ENCODE measurements at places on chromosomes 7 and 10.

GRCh38 chr7:143846692-143847091 is 55.3 kb downstream of the TCAF1 start:
- DNase-seq = no peak

GRCh38 chr10:60123668-60124067 is 217.3 kb upstream of the CCDC6 start:
- DNase-seq = no peak

- no peak for DNase-seq
Observed at GRCh38 chr7:110253093-110253492, 837.8 kb upstream of the LRRN3 start.

- no peak for DNase-seq
Observed at GRCh38 chr10:6589287-6590094, 9.4 kb upstream of the PRKCQ start.

GRCh38 chr7:23165316-23165715 is 16.5 kb upstream of the NUP42 start:
- no peak for DNase-seq

Measured in cortex of kidney (tissue), 1 donor.